Hippocampal formation (tissue), 2 donors: ENCODE measurements at places on chromosomes 1 and 21.

DNA sequence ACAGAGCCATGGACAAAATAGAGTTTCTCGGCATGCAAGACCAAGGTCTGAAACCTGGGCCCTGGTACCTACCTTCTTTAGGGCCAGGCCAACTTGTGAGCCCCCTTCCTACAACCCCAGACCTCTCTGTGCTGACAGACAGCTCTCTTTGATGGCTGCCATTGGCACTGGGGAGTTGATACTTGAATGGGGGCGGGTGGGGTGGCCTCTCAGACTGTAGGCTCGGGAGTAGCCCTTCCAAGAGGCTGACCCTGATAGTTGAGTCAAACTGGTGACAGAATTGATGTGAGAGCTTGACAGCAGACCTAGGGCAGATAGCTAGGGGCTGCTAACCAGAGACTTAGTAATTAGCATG is 44.7 kb upstream of the PSEN2 start:
- no peak for DNase-seq

- peak; percentile 4 for DNase-seq
Observed at GRCh38 chr21:29487154-29487553, 188.4 kb downstream of the BACH1 start.

GRCh38 chr1:246383239-246383589 is 123.9 kb downstream of the SMYD3 start:
- DNase-seq: no peak

- no peak for DNase-seq
Observed at GRCh38 chr1:184878002-184878401, 96.3 kb downstream of the NIBAN1 start.

DNA sequence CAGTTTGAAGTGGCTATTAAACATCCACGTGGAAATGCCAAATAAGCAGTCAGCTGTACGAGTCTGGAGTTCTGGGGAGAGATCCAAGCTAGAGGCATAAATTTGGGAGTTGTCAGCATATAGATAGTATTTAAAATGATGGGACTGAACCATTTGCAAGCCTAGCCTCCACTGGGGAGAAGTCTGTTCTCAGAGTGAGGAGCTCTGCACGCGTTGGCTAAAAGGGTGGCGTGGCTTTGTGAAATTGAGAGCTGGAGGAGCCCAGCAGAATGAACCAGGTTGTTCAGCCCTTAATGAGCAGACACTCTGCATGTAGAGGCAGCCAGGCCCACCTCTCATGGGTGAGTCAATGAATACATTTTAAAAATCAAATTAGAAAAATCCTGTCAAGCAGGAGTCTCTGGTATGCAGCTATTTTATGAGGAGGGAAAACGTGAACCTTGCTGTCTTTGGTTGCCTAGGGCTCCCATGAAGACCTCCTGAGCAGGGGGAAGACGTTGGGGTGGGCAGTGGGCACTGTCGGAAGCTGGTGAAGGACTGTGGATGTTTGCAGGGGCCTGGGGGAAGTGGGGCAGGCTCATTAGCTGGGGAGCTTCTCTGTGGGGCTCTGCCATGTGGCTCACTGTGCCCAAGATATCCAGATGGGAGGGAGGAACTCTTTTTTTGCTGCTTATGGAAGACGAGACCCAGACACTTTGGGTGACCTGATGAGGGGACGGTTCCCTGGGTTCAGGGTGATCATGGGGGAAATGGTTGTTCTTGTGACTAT is 18.8 kb downstream of the TMCC2 start:
- no peak for DNase-seq

DNA sequence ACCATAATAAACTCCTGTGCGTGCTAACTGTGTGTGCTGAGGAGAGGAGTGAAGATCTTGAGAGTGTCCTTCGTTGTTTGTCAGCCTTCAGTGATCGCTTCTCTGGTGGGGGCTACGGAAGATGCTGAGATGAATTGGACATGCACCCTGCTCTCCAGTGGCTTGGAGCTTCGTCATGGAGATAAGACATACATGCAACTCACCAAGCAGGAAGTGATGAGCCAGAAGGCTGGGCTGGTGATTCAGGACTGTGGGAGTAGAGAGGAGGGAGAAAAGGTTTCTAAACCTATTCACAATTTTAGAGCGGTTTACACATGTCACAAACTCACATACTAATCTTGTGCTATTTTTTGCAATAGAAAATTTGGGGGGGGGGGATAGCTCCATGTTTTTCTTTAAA is 128.9 kb upstream of the ADAR start:
- DNase-seq: no peak

DNA sequence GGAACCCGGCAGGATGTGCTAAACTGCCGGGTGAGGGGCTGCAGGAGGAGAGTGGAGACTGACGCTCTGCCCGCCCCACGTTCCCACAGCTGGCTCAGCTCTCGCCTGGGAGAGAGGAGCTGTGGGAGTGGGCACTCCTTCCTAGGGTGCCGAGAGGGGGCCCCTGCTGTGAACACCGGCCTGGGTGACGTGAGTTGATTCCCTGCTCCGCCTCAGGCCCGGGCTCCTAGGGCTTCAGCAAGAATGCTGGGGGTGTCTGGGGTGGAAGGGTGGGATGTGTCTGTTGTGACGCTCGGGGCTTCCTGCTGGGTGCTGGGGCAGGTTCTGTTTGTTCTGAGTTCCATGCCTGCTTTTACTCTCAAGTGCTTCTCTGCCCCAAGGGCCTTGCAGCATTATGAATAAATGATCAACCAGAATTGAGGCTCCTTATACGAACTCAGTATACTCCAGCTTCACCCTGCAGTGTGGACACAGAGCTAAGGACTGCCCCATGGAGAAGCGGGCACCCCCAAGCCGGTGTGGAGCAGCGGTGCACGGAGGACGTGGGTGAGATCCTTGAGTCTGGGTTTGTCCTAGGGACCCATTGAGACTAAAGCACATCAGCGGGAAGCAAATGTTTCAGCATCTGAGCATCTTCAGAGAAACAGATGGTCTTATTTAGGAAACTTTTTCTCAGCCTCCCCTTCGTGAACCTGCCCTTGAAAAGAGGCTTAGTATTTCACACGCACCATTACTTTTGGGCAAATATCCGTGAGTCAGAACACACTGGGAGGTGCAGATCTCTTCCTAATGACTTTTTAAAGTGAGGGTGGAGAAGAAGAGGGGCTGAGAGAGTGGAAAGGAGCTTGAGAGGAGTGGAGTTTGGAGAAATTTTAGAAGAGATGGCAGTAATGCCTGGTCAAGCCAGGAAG is 41.7 kb downstream of the SYT6 start:
- DNase-seq: no peak

- no peak for DNase-seq
Observed at GRCh38 chr1:56696663-56697062, 51.5 kb downstream of the PRKAA2 start.

- no peak for DNase-seq
Observed at GRCh38 chr1:107804134-107804533, 160.8 kb downstream of the VAV3 start.

- no peak for DNase-seq
Observed at GRCh38 chr1:202590975-202591411, 119.3 kb downstream of the SYT2 start.

DNA sequence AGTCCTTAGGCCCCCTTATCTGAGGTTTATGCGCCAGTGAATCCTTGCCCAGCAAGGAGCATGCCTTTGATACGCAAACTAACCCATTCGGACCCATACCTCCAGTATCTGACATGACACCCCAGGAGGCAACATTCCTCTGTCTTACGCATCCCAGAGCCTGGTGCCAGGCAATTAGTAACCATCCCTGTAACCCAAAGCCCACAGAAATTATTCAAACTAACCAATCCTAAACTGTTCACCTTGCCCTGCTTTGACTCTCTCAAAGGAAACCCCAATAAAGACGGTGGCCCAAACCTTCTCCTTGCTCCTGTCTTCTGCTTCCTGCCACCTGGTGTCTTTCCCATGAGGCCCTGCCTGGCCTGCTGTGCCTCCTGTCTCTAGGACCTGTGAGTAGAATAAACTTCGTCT is 36.4 kb downstream of the ZNF496 start:
- DNase-seq: no peak

DNA sequence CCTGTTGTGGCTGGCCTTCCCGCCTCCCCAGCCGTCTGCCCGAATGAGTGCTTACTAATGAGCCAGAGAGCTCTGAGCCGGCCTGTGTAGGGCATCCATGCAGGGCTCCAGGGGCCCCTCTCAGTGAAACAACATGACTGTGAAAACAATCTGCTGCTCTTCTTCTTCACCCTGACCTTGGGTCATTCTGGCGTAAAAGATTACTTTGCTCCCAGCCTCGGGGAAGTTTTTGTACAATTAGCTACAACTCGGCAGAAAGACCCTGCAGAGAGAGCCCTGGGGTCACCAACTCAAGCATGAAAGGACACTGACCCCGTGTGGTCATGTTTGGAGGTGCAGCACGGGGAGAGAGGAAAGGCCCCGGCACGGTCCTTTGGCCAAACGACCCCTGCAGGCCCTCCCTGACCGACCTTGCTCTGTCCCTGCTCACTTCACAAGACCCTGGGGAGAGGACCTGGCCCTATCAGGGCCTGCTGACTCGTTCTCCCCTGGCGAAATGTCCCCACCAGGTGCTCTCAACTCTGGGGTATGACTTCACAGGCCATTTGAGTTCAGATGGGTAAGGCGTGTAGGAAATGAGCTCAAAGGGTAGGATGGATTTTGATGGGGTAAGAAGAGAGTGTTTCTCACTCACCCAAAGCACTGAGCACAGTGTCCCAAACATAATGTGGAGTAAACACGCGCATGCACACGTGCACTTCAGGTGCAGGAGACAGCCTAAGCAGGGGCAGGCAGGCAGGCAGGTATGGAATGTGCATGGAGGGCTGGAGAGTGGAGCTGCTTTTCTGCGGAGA is 22.9 kb upstream of the FAM20B start:
- DNase-seq: no peak

DNA sequence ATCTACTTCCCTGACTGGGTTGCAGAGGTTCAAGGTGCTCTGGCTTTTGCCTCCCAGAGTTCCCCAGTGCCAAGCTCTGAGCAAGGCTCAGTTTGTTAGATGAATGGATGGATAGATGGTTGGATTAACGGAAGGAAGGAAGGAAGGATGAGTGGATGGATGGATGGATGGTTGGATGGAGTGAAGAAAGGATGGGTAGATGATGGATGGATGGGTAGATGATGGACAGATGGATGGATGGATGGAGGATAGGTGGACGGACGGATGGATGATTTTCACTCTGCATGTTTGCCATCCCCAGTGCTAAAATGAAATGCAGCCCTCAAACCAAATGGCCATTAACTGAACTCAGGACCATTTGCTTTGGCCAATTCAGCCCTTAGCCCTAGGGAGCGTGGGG is 27.4 kb upstream of the TENT5C start:
- DNase-seq: no peak

DNA sequence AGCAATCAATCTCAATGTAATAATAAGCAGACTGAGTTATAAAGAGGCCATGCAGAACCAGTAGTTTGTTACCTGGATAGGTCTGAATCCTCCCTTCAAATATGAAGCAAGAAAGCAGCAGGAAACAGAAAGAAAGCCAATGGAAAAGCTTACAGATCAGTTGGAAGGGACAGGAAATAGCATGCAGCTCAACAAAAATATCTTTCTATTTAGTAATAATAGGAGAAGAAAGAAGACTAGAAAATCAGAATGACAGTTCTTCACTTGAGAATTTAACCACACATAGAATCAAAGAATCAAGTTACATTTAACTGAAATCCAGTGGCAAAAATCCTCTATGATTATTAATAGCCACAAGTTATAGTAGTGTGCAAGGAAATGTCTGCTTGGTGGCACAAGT is 194.4 kb downstream of the EIF4G3 start:
- no peak for DNase-seq

DNA sequence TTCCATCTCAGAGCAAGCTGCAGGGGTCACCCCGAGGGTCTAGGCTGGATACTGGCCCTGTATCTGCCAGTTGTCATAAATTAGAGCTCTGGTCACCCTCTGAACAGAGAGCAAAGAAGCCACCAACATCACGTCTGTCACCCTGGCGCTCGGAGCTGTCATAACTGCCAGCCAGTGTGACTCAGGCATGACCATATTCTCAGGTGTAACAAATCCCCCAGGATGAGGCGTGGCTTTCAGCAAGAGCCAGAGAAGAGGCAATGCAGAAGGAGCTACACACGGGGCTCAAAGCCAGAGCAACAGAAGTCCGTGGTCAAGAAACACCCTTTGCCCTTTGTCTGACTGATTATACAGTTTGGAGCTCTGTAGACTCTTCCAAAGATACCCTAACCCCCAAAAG is 40.0 kb downstream of the PRAMEF20 start:
- no peak for DNase-seq

DNA sequence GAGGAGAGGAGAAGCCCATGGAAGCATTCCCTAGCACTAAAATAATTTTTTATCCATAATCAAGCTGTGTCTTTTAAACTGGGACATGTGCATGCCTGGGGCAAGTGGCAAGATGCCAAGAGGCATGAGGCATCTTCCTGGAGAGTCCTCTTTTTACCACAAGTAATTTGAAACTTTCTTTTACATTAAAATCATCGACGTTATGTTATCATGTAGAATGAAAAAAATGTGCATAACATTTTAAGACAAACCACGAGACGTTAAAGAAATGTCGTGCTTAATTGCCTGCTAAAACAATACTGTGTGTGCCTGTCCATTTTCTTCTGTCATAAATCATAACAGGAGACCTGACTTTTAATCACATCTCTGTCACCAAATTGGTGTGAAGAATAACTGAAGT is 1.5 kb downstream of the STYXL2 start:
- no peak for DNase-seq

DNA sequence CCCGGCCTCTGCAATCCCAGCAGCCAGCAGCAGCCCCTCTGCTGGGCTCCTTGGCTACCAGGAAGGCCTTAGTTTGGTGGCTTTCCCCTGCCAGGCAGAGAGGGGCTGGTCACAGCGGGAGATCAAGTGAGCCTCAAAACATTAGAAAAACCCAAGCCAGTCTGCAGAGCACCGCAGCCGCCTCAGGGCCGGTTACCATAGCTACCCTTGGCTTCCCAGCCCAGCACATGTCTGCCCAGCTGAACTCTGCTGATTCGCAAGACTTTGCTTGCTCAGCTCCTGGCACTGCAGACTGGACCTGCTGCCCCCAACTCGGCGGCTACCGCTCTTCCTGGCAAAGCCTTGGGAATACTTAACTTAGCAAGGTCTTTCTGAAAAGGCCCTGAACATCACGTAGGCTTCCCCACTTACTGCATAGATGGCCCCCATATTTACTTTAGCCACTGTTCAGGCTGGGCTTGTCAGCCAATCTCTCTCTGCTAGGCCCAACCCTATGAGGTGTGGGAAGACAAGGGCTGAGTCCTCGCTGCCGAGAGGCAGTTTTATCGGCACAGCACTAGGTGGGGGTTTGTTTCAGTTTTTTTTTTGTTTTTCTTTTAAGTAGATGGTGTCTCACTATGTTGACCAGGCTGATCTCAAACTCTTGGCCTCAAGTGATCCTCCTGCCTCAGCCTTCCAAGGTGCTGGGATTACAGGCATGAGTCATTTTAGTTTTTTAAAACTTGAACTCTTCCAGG is 28.6 kb upstream of the PLEKHG5 start:
- DNase-seq: peak; percentile 66

DNA sequence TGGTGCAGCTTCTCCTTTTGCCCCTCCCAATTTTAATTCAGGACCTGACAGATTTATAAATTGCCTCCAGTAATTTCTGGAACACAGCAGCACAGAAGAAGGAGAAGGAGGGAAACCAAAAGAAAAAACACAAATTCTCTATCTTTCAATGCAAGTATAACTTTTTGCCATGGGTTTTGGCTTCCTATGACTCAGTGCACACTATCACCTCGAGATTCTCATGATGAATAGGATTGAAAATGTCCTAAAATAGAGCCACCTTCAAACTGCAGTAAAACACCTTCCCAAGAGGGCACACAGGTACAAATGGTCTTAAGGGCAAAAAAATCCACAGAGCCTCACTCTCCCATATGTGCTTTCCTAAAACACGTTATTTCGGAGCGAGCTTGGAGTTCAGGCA is 113.6 kb downstream of the HLCS start:
- DNase-seq: no peak
